IMR-90 (cell line): ENCODE measurements at places on chromosomes 1 and 21. TPM values are rescaled to one million over a fixed set of nuclear protein-coding genes. Genes with fewer than 3 reads are reported as not detected.

VWA5B1 gene
- total RNA-seq: not detected in 2 replicates

CDCA8 gene
- total RNA-seq: 5.9 and 6.1 TPM in 2 replicates

CFHR2 gene
- total RNA-seq: not detected in 2 replicates

GRCh38 chr1:40226192-40226591 is 21.5 kb upstream of the TMCO2 start:
- DNase-seq: no peak

GRCh38 chr1:83012950-83013349 is 986.0 kb downstream of the TTLL7 start:
- DNase-seq: no peak

GRCh38 chr1:194208674-194209073 is 1022.3 kb upstream of the B3GALT2 start:
- DNase-seq: no peak
